ENCODE measurements at places on chromosomes 7 and 10. TPM values are rescaled to one million over a fixed set of nuclear protein-coding genes. Genes with fewer than 3 reads are reported as not detected.

The PLAC9 gene
- polyA plus RNA-seq, result 29.3 TPM

The CCL24 gene
- not detected for polyA plus RNA-seq

The PPP1R9A gene
- polyA plus RNA-seq, result 32.7 TPM

The PRR15 gene
- polyA plus RNA-seq, result 3.3 TPM

The NUTM2B gene
- polyA plus RNA-seq, result 1.9 TPM

The TMEM236 gene
- polyA plus RNA-seq, result 0.20 TPM

The ADAM12 gene
- polyA plus RNA-seq, result 28.1 TPM

The TES gene
- 74.4 TPM for polyA plus RNA-seq

The GHRHR gene
- polyA plus RNA-seq, result 0.29 TPM

The NUTM2A gene
- polyA plus RNA-seq, result 5.6 TPM

The ZMIZ1 gene
- 69.2 TPM for polyA plus RNA-seq

The NPTX2 gene
- 3.1 TPM for polyA plus RNA-seq

The HABP2 gene
- polyA plus RNA-seq, result 0.73 TPM

The IGF2BP3 gene
- 62.2 TPM for polyA plus RNA-seq

The METTL27 gene
- 15.9 TPM for polyA plus RNA-seq

The TMEM248 gene
- polyA plus RNA-seq, result 75.5 TPM

The IKZF1 gene
- 0.98 TPM for polyA plus RNA-seq

The ARMH3 gene
- 18.6 TPM for polyA plus RNA-seq

The SLF2 gene
- 45.6 TPM for polyA plus RNA-seq

The SRRM3 gene
- polyA plus RNA-seq, result 2.3 TPM

The CHN2 gene
- 19.2 TPM for polyA plus RNA-seq

The FIS1 gene
- 168 TPM for polyA plus RNA-seq

The SBDS gene
- polyA plus RNA-seq, result 100 TPM

The CDHR1 gene
- 0.54 TPM for polyA plus RNA-seq

The DGKI gene
- 2.0 TPM for polyA plus RNA-seq

The TET1 gene
- 11.6 TPM for polyA plus RNA-seq

The FAM237B gene
- polyA plus RNA-seq, result 0.68 TPM

The NODAL gene
- 0.14 TPM for polyA plus RNA-seq

The SSC4D gene
- 5.5 TPM for polyA plus RNA-seq

The TRIL gene
- 53.4 TPM for polyA plus RNA-seq

The IDI2 gene
- not detected for polyA plus RNA-seq

The MOGAT3 gene
- 1.5 TPM for polyA plus RNA-seq

The ZNF503 gene
- polyA plus RNA-seq, result 88.0 TPM

The ZNF804B gene
- 0.20 TPM for polyA plus RNA-seq

The VSTM4 gene
- 14.3 TPM for polyA plus RNA-seq

The GPNMB gene
- polyA plus RNA-seq, result 10.7 TPM

The PNLIP gene
- polyA plus RNA-seq, result not detected

The CFAP58 gene
- polyA plus RNA-seq, result 0.47 TPM

The ATG9B gene
- 2.3 TPM for polyA plus RNA-seq

The TRPV5 gene
- 1.5 TPM for polyA plus RNA-seq

The AEBP1 gene
- polyA plus RNA-seq, result 64.9 TPM

The SPACDR gene
- 2.0 TPM for polyA plus RNA-seq

The ZNF727 gene
- not detected for polyA plus RNA-seq

The CPA2 gene
- polyA plus RNA-seq, result 0.39 TPM

The PRLHR gene
- polyA plus RNA-seq, result not detected

The HDAC9 gene
- polyA plus RNA-seq, result 10.2 TPM

The HTR5A gene
- not detected for polyA plus RNA-seq

The LRRTM3 gene
- 6.2 TPM for polyA plus RNA-seq

The LRMDA gene
- polyA plus RNA-seq, result 17.1 TPM

The MRLN gene
- polyA plus RNA-seq, result 0.82 TPM

The FKBP6 gene
- polyA plus RNA-seq, result 0.26 TPM

The SFTPA1 gene
- 0.18 TPM for polyA plus RNA-seq

The SYT15 gene
- 8.2 TPM for polyA plus RNA-seq

The ALOX5 gene
- polyA plus RNA-seq, result 3.0 TPM

The TRIM50 gene
- 0.21 TPM for polyA plus RNA-seq

The FAM221A gene
- polyA plus RNA-seq, result 20.2 TPM

The TMEM184A gene
- 11.1 TPM for polyA plus RNA-seq

The CALHM3 gene
- not detected for polyA plus RNA-seq

The PAPOLB gene
- 0.12 TPM for polyA plus RNA-seq

Measured in renal cortex interstitium (tissue), 15 donors.